Type B pancreatic cell (in vitro differentiated cells): ENCODE measurements at places on chromosomes 5 and 9. TPM values are rescaled to one million over a fixed set of nuclear protein-coding genes. Genes with fewer than 3 reads are reported as not detected.

Gene GMCL2
- total RNA-seq = not detected in 2 replicates

Gene C9
- not detected in 2 replicates for total RNA-seq

GRCh38 chr5:135869935-135870334, 25.7 kb downstream of the IL9 start:
- DNase-seq = no peak

DNA sequence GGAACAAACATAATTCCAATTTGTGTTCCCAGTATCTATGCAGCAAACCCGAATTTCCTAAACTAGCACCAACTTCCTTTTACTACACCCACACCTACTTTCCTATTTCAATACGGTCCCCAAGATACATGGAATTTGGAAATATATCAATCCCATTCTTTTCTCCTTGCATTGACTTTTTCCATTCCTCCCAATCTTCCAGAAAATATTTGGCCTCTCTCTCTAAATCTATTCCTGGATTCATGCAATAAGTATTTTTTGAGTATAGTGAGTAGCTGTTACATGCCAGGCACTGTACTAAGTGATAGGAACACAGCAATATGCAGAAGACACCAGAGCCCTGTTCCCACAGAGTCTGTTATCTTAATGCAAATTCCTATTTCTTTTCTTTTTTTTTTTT, 216.2 kb upstream of the PIK3R1 start:
- DNase-seq = no peak

DNA sequence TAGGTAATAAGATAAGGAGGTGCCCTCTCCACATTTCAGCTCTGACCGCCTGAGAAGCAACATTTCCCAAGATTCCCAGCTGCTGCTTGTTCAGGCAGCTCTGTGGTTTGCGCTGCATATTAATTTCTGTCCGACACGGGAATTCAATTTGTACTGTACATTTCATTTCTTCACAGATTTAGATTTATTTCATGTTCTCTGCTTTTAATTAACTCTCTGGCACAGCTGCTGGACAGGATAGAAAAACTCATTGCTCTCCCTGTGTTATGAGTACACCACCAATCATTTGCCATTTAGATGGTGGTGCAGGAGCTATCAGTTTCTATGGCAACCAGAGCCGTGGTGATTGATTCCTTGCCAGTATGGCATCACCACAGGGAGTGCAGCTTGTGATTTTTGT, 558.5 kb downstream of the DMRTA1 start:
- DNase-seq = no peak

- no peak for DNase-seq
Observed at GRCh38 chr5:150278916-150279315, 10.7 kb downstream of the CAMK2A start.

GRCh38 chr9:124878021-124878420, 16.1 kb downstream of the ARPC5L start:
- DNase-seq = no peak

GRCh38 chr9:128097543-128098296, 29.7 kb downstream of the SLC25A25 start:
- no peak for DNase-seq

DNA sequence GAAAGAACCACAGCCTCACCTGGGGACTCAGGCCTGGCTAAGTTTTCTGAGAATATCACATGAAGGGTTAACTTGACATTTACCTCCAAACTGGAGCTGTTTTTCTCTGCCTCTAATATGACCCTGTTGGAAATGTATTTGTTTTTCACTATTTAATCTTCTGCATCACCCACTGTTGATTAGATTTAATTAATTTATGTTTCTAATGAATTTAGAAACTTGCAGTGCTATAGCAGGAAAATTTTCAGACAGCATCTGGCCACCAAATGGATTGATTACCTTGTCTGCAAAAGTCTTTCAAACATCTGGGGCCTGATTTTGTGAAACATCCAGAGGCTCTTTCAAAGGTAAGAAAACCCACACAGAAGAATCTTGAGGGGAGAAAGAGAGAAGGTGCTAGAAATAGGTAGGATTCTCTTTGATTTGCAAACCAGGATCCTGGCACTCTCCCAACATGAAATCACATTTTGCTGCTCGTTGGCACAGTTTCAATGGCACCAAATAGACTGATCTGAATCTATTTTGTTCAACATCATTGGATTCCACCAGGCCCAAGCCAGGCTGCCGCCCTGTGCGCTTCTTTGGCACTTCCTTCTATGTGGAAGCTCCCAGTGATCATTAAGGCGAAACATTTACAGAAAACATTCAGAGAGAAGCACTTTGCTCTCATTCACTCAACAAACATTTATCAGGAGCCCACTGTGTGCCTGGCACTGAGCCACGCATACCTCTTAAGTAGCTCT, 157.3 kb downstream of the PPP2R2B start:
- DNase-seq = no peak

GRCh38 chr5:80837679-80838078, 122.5 kb upstream of the RASGRF2 start:
- DNase-seq = no peak
